ENCODE measurements at places on chromosomes 3 and 15.

GRCh38 chr3:2567451-2567850, 468.8 kb downstream of the CNTN4 start:
- DNase-seq: no peak

DNA sequence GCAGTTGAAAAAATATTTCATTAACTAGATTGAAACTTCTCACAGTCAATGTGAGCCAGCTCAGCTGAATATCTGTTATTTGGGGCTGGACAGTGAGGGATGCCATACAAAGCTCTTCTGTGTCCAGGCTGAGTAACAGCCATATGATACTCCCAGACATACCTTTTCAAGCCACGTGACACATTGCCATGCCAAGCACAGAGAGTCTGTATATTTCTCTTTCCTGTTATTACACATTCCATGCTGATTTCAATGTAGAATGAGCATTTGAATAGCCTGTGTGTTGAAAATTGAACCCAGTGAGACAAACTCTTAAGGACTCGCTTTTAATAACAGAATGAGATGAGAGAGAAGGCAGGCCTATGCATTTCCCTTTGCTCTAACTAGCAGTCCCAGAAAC, 334.7 kb upstream of the RASGRP1 start:
- DNase-seq: no peak

- DNase-seq: no peak
These were observed 26.6 kb downstream of the QTRT2 start for GRCh38 chr3:114083112-114083511.

- DNase-seq: no peak
These were observed 32.6 kb upstream of the SPATA16 start for GRCh38 chr3:173173652-173174051.

DNA sequence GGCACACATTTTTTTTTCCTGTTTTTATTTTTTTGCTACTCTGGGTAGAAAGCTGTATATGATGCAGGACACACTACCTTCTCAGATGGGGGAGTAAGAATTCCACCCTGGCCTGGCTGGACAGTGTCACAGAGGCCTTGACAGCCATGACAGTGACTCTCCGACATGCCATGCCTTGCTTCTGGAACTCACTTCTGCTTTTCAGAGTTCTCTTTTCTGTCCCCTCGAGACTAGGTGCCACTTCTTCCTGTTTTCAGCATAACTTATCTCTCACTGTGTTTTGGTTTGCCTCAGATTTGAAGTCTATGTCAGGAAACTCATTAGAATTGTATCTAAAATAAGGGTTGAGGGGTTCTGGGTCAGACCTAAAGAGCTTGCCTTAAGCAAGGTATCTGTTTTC, 69.1 kb upstream of the SEC13 start:
- no peak for DNase-seq

GRCh38 chr3:86923071-86923491, 67.9 kb downstream of the VGLL3 start:
- DNase-seq: no peak

DNA sequence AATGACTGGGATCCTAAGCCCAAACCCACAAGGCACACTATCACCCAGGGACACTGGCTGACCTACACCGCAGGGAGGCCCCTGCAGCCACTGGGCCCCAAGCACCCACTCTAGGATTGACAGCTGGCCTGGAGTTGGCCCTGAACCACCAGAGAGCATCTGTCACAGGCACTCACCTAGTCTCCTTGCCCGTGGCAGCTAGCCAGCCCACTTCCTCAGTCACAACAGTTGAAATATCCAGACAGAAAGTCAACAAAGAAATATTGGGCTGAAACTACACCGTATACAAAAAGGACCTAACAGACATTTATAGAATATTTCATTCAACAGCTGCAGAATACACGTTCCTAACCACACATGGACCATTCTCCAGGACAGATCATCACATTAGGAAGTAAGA, 5.2 kb upstream of the SPINK8 start:
- no peak for DNase-seq

- DNase-seq: no peak
These were observed 7.2 kb downstream of the CCDC80 start for GRCh38 chr3:112633757-112634156.

DNA sequence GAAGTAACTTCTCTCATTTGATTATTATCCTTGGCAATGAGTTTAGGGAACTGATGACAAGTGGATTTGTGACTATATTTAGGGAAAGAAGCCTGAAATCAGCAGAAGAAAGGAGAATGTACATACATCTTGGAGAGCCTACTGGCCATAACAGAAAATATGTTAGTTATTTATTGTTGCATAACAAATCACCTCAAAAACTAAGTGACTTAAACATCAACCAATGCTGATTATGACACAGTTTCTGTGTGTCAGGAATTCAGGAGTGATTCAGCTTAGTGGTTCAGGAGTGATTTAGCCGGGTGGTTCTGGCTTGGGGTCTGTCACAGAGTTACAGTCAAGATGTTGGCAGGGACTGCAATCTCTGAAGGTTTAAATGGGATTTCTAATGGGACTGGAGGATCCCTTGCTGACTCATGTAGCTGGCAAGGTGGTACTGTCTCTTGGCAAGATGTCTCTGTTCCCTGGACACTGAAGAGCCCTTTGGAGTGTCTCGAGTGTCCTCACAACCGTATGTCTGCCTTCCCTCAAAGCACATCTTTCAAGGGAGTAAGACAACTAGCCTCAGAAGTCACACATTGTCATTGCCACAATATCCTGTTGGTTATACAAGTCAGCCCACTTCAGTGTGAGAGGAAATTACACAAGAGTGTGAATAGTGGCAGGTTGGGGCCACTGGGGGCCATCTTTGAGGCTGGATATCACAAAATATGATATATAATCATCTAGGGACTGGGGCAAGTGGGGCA, 248.9 kb downstream of the SV2B start:
- DNase-seq: no peak
